RWPE2 (cell line): ENCODE measurements at places on chromosomes 4 and X.

- no peak for DNase-seq
These were observed 2086.8 kb downstream of the ARAP2 start for GRCh38 chr4:34157547-34157946.

GRCh38 chrX:86964321-86964720 is 553.3 kb upstream of the KLHL4 start:
- no peak for DNase-seq

DNA sequence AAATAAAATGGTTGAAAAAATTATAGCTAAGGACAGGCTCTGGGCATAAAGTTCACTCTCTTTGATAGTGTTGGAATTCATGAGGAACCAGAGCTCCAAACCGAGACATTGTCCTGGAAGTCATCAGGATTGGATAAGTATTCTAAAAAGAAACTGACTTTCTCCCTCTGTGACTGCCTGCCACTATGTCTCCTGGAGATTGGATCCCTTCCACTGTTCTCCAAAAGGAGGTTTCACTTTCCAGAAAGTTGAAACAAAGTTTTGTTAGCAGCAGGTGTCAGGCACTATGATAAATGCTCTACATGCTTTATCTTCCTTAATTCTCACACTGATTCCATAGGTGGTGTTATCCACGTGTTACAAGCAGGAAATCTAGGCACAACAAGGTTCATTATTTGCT is 16.8 kb downstream of the BANK1 start:
- no peak for DNase-seq

- no peak for DNase-seq
These were observed 403 bp downstream of the SGCB start for GRCh38 chr4:52037689-52038102.

GRCh38 chr4:19523964-19524363 is 727.7 kb upstream of the SLIT2 start:
- DNase-seq, result no peak

DNA sequence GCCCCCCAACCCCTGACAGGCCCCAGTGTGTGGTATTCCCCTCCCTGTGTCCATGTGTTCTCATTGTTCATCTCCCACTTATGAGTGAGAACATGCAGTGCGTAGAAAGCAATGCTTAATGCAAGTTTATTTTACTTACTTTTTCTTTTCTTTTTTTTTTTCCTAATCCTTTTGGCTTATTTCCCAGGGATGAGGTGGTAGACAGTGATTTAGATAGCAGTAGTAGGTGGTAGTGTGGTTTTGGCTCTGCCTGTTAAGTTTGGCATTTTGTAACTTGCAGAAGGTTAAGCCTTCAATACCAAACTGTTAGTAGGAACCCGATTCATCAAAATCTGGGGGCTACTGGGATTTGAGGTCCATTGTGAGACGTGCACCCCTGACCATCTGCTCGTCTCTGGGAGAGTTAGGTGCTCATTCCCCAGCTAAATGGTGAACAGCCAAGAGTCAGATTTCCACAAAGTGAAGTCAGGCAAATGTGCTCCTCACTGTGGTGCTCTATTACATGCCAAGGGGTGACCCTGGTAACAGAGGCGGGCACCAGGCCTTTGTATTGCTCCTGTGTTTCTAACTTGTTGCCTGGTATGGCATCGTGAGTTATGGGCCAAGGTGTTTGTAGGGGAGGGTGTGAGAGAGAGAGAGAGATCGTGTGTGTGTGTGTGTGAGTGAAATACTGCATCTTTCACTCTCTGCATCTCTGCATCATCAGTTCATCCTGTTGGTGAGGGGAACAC is 70.3 kb downstream of the PHOX2B start:
- DNase-seq, result no peak

DNA sequence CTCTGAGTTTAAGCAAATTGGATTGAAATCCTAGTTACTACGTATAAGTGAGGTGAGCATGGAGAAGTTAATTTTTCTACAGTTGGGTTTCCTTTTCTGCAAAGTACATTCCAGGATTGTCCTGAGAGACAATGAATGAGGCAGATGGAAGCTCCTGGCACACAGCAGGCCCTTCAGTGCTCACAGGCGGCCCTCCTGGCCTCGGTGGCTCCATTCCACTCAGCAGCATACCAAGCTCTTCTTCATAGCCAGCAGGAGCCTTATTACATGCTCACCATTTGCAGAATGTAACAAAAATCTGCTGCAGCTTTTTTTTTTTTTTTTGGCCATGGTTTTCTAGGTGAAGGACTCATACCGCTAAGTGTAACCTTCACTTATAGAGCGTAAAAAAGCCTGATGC is 113.2 kb upstream of the FAM9B start:
- DNase-seq, result no peak

DNA sequence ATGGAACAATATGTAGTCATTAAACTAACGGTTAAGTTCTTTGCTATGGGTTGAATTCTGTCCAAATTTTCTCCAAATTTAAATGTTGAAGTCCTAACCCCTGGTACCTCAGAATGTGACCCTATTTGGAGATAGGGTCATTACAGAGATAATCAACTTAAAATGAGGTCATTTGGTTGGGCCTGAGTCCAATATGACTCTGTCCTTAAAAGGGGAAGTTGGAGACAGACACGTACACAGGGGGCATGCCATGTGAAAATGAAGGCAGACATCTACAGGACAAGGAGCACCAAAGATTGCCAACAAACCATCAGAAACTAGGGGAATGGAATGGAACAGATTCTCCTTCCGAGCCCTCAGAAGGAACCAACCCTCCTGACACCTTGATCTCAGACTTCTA is 492.0 kb upstream of the FTHL17 start:
- no peak for DNase-seq

GRCh38 chr4:20589436-20589835 is 110.8 kb upstream of the PACRGL start:
- DNase-seq, result no peak

DNA sequence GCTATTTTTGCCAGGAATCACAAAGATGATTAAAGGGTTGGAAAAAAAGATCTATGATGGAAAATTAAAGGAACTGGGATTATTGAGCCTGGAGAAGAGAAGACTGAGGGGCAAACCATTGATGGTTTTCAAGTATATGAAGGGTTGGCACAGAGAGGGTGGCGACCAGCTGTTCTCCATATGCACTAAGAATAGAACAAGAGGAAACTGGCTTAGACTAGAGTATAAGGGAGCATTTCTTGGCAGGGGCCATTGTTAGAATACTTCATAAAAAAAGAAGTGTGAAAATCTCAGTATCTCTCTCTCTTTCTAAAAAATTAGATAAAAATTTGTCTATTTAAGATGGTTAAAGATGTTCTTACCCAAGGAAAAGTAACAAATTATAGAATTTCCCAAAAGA is 75.1 kb downstream of the NPNT start:
- DNase-seq, result no peak

GRCh38 chrX:35622040-35622439 is 176.1 kb upstream of the MAGEB16 start:
- DNase-seq, result no peak

DNA sequence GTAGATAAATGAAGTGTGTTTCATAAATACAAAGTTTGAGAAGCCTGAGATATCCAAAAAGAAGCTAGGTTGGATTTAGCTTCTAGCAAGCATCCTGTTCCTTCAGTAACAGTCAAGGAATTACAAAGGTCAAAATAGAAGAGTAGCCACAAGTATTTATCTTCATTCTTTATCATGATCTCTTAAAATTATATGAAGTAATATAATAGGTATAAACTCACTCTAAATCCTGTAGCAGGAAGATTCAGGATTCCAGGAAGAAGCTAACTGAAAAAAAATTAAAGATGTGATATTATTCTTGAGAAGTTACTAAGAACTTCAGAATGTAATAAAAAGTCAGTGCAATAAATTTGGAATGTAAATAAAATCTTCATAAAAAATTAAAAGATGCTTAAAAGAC is 31.1 kb upstream of the RXFP1 start:
- DNase-seq, result no peak

DNA sequence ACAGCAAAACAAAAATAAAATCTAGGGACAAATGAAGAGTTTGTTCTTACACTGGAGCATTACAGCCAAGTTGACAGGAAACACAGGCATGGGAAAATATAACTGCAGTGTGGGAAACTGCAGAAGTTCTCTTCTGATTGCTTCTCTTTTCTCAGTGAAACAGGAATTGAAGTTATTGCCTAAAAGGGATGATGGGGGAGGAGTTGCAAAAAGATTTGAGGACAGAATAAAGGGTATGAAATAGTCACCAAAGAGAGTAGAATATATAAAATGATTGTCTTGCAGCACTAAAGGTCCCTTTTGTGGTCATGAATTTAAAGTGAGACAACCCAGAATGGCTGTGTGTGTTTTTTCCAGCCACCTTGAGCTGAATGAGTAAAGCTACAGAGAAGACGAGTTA is 103.7 kb downstream of the JADE1 start:
- no peak for DNase-seq

- DNase-seq, result no peak
These were observed 45.0 kb downstream of the PSAPL1 start for GRCh38 chr4:7389719-7390118.

DNA sequence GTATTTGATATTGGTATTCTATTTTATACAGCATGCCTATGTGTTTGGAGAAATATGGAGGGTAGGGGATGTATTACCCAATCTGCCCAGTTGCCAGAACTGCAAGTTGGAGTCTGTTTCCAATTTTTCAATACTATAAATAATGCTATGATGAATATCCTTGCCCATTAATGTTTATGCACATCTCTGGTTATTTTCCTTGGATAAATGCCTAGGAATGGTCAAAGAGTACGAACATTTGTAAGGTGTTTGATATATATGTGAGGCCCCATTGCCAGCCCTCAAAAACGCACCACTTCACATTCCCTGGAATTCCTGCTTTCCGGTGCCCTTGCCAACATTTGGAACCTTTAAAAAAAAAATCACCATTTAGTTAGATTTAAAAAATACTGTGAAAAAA is 34.3 kb downstream of the CLDN34 start:
- DNase-seq, result no peak

- DNase-seq, result no peak
These were observed 92.8 kb downstream of the NFKB1 start for GRCh38 chr4:102594000-102594399.

DNA sequence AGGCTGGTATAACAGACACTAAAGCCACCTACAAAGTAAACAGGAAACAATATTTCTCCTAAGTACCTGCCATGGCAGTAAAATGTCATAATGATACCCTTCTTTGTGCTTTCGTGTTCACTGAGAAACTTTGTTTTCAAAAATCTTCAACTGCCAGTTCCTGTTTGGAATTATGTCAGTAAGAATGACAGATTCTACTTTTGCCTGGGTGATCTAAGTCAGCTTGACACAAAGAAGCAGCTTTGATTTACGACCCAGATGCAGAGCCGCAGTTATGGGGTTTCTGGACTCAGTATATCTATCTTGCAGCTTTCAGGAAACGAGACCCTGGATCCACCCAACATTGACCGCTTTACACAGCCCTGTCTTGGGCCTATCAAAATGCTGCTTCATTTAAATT is 71.2 kb downstream of the SNX25 start:
- DNase-seq, result no peak
